HepG2 (cell line): ENCODE measurements at places on chromosomes 12 and 14. TPM values are rescaled to one million over a fixed set of nuclear protein-coding genes. Genes with fewer than 3 reads are reported as not detected.

Gene ACOT4
- total RNA-seq, result 0.04 TPM in 1 of 2 replicates, not detected in the other

Gene KRT78
- total RNA-seq, result not detected in 2 replicates

Gene FLRT2
- not detected in 2 replicates for total RNA-seq

Gene ADAMTS20
- not detected in 2 replicates for total RNA-seq

Gene FAM177A1
- total RNA-seq, result 116 and 119 TPM in 2 replicates

Gene PRIMA1
- 3.2 and 3.8 TPM in 2 replicates for total RNA-seq

Gene SRRM4
- not detected in 2 replicates for total RNA-seq

Gene TMEM117
- total RNA-seq, result 6.5 and 8.5 TPM in 2 replicates

Gene ADIPOR2
- 35.2 and 40.8 TPM in 2 replicates for total RNA-seq

Gene OTOGL
- total RNA-seq, result not detected in 2 replicates

Gene TMED10
- 183 and 311 TPM in 2 replicates for total RNA-seq

Gene TIMELESS
- 20.3 and 25.6 TPM in 2 replicates for total RNA-seq

GRCh38 chr12:107091381-107091780, 2.0 kb downstream of the CRY1 start:
- no peak for DNase-seq

GRCh38 chr12:25208554-25208953, 13.5 kb downstream of the ETFRF1 start:
- DNase-seq, result peak; percentile 58

GRCh38 chr14:35390577-35391387, 13.8 kb downstream of the NFKBIA start:
- DNase-seq, result no peak

DNA sequence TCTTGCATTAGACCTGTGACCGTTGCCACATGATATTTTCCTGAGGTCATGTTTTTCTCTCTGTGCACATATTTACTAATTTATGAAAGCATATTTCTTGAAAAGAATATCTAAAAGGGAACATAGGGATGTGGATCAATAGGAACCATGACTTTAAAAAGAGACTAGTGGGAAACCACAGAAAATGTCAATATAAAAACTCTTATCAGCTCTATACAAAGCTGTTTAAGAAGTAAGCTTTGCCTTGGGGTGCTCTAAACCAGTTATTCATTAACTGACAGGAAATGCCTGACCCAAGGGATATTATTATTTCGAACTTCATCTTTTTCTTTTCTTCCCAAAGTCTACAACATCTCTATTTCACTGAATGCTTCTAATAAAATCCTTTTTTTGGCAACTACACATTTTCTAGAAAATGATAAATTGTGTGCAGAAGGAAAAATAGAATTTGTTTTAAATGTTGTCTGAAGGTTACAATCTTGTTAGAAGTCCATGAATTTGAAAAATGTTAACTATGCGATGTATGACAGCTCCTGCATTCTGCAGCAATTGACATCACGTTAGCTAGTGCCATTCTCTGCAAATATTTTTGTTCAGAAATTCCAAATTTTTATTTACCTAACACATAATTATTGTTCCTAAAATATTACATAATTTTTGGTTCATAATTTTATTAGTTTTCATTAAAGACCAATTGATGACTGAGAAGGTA, 345.0 kb downstream of the SLC16A7 start:
- peak; percentile 9 for DNase-seq

DNA sequence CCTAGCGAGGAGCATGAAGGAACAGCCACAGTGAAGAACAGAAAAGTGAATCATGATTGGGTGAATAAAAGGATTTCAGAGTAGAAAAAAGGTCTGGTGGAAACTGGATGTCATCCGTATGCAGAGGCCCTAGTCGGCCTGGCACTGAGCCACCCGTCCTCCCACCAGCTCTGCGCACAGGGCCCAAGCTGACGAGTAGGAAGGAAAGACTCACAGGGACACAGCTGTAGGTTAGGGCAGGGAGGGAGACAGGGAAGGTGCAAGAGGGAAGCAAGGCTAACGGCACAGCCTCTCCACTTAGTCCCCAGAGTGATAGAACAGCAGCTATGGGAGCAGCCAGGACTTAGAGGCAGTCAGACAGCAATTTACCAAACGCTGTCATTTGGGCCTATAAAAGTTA, 112.6 kb downstream of the KCNK10 start:
- DNase-seq, result no peak

DNA sequence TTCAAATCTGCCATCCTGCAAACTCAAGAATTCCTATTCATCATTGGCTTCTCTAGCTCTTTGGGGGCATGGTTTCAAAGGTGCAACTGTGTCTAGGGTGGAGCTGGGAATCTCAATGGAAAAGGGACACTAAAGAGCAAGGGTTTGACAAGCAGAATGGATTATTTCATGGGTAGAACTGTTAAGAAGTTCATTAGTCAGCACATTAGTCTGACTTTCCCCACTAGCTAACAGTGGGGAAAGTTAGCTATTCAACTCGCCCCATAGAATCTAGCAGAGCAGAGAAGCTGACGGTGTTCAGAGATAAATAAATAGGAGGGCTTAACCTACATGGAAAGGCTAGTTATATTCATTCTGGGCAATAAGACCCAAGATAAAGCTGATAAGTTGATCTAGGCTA, 153.9 kb downstream of the EMP1 start:
- no peak for DNase-seq

GRCh38 chr14:39381366-39381765, 50.9 kb downstream of the FBXO33 start:
- no peak for DNase-seq

- peak; percentile 67 for DNase-seq
These were observed 40.0 kb upstream of the CAPRIN2 start for GRCh38 chr12:30794591-30795409.

GRCh38 chr14:39912192-39913100, 480.2 kb upstream of the FBXO33 start:
- no peak for DNase-seq

DNA sequence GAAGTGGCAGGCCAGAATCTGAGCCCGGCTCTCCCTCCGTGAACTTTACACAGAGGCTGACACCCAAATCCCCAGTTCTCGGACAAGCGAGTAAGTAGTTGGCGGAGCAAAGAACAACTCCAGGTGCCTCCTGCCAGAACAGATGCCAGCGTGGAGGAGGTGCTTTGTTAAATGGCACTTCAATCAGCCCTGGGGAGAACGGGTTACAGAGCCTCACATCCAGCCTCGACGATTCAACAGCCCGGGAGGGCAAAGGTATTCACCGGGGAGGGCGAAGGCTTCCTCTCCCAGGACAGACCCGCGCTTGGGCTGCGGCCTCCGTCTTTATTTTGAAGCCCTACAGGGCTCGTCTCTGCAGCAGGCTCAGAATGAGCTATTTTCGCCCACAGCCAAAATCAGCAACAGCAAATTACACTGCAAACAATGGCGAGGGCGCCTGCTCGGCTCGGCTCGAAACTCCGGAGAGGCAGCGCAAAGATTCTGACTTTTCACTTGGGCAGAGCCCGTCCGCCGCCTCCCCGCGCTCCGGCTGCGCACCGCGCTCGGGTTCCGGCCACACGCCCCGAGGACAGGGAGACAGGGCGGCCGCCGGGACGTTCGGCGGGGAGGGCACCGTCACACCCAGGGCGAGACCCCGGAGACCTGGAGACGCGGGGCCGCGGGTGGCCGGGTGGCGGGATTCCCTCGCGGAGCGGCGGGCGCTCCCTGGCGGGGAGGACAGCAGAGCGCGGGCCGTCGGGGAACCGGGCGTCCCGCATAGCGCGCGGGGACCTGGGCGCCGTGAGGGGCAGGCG, 811 bp downstream of the TMCC3 start:
- DNase-seq, result no peak

- no peak for DNase-seq
These were observed 8.3 kb downstream of the CDK2AP1 start for GRCh38 chr12:123263196-123263817.

DNA sequence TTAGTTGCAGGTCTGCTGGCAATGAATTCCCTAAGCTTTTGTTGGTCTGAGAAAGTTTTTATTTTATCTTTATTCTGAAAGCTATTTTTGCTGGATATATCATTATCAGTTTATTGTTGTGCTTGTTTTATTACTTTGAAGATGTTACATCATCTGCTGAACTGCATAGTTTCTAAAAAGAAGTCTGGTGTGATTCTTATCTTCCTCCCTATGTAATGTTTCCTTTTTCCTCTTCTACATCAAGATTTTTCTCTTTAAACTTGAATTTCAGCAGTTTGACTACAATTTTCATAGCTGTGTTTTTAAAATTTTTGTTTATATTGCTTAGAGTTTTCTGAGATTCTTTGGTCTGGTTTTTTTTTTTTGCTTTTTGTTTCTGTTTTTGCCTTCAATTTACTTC, 137.1 kb upstream of the PMCH start:
- no peak for DNase-seq

- no peak for DNase-seq
These were observed 16.4 kb downstream of the FAM234B start for GRCh38 chr12:13060581-13060980.

GRCh38 chr14:58572863-58573262, 64.9 kb upstream of the DACT1 start:
- DNase-seq, result no peak

DNA sequence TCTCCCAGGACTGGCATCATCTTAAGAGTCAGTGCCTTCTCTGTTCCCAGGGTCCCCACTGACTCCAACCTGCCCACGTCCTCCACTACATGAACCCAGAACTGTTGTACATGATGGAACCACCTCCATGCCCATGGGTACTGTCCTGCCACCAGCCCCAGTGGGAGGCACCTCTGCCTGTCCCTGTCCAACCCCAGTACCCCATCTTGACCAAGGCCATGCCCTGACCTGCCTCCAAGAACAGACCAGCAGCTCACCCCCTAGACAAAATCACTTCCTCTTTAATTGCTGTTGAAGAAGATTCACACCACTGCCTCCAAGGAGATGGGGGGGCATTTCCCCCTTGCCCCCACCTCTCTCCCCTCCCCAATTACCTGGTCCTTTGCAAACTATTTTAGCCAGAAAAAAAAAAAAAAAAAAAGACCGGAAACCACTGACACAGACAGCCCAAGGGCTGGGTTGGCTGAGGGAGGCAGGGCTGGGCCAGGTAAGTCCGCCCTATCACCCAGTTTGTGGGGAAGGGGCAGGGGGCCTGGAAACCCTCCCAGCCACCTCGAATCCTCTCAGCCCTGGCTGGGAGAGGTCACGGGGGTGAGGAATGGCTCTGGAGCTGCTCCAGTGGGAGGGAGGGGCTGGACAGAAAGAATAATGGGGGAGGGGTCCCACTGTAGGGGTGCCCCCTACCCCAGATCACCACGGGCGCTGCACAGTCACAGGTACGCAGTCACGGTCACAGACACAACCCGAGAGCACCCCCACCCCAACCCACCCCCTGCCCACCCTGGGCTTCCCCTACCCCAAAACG, 13.4 kb downstream of the AGAP2 start:
- no peak for DNase-seq

- DNase-seq, result no peak
These were observed 11.5 kb downstream of the TCL1B start for GRCh38 chr14:95697764-95698163.

DNA sequence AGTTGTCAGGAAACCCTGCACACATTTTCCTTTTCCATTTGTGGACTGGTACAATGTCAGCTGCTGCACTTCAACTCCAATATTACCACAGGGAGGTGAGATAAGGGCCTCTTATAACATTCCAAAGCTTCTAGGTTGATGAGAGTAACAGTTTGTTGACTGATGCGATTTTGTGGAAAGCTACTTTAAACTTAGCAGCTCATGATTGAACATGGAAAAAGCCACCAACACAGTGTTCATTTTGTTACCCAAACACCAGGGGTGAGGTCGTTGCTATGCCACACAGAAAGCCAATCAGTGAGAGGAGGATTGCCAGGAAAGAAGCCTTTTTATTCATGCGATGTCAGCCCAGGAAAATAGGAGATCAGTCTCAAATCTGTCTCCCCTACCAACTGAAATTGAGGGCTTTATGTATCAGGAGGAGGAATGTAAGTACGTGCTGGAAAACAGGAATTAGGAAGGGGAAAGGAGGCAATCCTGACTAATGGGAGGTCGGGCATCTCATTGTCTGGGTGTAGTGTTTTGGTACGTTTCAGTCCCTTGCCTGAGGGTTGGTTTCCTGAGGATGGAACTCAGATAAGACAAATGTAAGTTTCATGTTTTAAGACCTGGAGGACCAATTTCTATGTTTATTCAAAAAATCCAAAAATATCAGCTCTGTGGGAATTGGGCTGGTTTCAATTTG, 92.7 kb upstream of the PLEKHA5 start:
- DNase-seq, result no peak

DNA sequence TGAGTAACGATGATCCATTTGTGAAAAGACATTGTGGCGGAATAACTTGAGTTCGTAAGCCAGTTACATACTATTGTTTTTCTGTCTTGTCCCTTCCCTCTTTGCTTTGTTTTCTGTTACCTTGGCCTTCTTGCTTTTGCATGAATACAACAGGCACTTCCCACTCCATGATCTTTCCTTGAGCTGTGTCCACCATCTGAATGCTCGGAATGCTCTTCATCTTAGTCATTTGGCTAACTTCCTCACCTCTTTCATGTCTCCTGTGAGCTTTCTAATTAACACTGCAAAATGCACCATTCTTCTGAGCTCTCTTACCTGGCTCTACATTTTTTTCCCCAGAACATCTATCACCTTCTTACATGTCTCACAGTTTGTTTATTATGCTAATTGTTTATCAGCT, 10.0 kb downstream of the KNTC1 start:
- DNase-seq, result no peak

GRCh38 chr12:72349491-72349890, 77.3 kb downstream of the TRHDE start:
- DNase-seq, result no peak

DNA sequence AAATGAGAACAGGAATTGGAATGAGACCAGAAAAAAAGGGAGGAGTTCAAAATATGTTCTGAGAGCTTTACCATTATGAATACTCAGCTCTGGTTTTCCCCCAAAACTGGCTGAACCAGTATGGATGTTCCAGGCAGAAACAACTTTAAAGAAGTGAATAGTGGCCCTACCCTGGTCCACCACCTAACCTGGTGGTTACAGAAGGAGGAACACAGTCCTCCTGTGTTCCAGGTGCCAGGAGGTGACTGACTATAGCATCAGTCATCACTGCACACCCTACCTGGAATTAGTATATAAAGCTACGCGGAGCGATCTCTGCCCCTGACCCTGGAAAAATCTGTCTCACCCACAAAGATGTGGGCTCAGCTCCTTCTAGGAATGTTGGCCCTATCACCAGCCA, at the start of gene A2ML1:
Gene A2ML1, plus strand, starts transcription at position 324 of the 400 bp plus-strand sequence. Its CDS starts 31 bp downstream, at position 355.
- DNase-seq, result no peak

DNA sequence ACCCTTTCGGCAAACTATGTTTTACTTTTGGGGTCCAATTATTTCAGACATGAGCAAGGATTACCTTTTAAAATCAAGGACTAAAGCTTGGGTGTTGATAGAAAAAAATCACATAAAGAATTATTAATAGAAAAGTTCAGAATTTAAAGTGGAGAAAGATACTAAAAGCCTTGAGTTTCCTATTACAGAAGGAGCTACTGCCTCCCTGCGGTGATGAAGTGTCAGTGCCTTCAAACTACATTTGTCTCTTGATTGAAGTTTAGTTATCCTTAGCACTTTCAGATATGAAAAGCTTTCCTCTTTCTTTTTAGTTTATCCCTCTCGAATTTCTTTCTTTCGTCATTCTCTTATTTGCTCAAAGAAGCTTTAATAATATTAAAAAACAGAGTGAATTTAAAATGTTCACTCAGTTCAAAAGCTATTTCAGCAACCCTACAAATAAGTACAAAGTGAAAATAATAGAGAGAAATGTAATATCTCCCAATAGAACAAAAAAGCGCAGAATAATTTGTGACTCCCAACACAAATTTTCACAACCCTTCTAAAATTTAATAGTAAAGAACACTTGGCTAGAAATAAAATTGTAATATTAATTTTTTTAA, 87.6 kb downstream of the SEC23A start:
- peak; percentile 84 for DNase-seq

GRCh38 chr14:97578982-97579548, 781.9 kb downstream of the VRK1 start:
- DNase-seq, result no peak
